ENCODE measurements at places on chromosomes 16 and 17.

DNA sequence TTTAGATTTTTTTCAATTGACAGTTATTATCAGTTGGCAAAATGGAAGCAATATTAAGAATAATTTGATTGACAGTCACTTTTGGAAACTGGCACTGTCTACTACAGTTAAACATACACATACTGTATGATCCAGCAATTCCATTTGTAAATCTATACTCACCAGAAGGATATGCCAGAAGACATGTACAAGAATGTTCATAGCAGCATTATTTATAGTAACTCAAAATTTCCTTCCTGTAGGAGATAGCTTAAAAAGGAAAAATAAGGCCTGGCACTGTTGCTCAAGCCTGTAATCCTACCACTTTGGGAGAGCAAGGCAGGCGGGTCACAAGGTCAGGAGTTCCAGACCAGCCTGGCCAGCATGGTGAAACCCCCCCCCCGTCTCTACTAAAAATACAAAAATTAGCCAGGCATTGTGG, 89.3 kb downstream of the VMP1 start:
- no peak for DNase-seq

DNA sequence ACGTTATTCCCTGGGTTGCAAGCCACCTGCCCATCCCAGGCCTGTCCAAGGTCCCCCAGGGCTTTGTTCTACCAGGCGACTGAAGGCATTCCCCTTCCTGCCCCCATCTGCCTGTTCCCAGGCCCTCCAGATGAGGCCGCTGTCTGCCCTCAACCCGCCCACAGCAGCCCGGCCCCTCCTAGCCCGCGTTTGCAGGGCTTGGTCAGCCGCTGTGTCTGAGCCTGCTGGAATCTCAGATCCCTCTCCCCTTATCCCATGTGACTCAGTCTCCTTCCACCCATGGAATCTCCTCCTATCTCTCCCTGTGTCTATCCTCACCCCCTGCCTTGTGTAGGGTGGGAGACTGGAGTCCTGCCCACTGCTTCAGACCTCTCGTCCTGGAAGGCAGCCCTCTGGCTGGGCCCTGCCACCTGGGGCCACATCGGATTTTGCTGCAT, 186.0 kb upstream of the TNRC6C start:
- DNase-seq: no peak

- DNase-seq: no peak
Observed at GRCh38 chr16:57752581-57753447, 17.2 kb downstream of the KATNB1 start.

DNA sequence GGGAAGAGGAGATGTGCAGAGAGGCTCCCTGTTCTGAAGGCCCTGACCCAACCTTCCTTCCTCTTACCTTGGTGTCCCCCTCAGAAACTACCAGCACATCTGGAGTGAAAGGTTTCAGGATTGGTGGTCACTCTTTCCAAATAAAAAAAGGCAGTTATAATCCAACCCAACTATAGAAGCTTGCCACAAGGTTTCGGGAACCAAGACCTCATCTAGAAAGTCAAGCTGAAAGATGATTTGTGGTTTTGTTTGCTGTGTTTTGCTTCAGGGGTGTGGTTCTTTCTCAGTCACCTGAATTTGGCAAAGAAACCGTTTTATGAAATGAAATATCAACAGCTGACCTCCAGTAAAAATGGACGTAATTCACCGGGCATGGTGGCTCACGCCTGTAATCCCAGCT, 19.3 kb downstream of the SHMT1 start:
- no peak for DNase-seq

DNA sequence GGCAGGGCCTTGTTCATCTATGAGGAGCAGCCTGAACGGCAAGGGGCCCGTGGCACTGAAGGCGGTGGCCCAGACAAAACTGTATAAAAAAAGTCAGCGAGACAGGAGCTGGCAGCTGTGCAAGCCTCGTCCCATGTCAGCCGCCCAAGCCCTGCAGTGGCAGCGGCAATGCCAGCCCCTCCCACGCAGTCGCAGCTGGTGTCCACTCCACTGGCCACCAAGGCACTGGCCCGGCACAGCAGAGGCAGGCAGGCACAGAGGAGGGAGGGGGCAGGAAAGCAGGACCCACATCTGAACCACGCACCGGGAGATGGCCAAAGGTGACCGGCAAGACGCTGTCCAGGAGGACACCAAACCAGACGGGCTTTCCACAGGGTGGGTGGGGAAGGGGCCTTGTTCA, 15.9 kb upstream of the C16orf95 start:
- DNase-seq: peak; percentile 63

DNA sequence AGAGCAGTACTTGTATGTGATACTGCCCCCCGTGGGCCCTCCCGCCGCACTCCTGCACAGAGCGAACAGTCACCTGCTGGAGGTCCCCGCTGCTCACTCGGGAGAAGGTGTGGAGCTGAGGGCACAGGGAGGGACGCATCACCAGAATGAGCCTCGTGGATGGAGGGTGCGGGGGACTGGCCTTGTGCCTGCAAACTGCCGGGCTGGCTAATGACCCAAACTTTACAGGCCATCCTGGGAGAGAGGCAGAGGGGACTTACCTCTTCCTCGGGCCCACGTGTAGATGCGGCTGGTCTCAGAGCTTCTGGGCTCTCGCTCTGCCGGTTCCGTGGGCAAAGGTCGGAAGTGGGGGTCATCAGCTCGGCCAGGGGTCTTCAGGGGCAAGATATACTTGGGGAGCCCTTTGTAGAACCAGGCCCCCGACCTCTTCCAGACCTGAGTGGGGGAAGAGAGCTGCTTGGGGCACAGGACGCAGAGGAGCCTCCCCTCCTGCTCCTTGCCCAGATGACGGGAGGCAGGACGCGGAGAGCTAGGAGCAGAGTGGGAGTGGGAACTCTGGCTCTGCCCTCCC, 65.5 kb upstream of the DOC2B start:
- no peak for DNase-seq

- DNase-seq: no peak
Observed at GRCh38 chr16:89581045-89581695, 5.6 kb downstream of the CPNE7 start.

DNA sequence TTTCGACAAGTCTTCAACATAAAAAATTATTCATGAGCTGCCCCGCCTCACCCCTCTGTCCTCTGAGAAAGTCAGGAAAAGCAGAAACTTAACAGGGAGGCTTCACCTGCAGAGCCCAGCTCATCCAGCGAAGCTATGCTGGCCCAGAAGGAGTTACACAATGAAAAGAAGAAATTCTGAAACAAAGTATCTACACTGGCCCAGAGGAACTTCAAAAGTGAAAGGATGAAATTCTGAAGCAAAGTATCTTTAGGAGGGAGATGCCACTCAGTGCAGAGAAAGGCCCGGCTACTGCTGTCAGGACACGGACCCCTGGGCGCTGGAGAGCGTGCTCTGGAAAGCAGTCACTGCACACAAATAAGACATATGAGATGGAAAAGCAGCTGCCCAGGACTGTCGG, 1.6 kb downstream of the GALNS start:
- DNase-seq: peak; percentile 65

DNA sequence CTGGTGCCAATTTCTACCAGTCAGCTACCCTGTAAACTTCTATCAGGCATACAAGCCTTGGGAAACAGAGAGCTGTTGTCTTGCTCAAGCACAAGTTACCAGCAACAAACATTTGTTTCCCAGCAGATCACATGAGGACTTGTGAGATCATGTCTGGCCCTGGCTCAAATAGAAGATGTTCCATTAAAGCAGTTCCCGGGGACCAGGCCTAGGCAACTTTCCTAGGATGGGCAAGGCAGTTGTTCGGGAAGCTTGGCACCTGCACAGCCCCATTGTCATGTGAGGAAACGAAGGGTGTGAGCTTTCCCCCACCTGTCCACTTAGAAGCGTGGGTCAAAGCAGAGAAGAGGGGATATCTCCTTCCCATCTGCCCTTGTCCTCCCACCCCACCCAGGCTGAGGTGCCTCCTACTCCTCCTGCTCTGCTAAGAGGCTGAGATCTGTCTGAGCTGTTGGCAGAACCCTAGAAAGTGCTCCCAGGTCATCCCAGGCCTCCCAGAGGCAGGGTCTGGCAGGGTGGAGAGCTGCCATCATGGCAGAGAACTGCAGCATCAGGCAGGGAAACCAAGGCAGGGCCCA, 11.2 kb upstream of the SLC47A2 start:
- peak; percentile 85 for DNase-seq

DNA sequence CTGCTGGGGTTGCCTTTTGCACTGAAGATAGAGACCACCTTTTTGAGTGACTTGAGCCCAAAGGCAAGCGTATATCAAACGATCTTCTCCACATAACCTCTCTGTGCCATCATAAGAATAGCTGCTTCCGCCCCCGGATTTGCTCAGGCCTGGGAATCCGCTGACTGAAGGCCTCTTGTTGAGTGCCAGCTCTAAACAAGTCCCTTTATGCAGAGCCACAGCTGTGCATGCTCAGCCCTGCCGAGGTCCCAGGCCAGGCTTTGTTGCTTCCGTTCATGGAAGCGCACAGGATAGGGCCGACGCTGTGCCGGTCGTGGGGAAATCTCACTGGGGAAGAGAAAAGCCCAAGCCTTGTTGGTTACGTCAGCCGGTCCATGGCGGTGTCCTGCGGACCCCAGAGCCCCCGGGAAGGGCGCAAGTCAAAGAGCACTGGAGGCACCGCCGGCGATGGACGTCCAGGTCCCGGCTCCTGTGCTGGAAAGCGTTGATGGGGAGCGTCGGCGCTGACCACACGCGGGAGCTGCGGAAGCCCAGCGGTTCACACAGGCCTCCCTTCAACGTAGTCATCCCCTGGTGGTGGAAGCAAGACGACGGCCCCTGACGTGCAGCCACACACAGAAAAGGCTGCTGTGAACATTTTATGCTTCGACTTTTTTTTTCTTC, 23.5 kb upstream of the RPL13 start:
- no peak for DNase-seq

DNA sequence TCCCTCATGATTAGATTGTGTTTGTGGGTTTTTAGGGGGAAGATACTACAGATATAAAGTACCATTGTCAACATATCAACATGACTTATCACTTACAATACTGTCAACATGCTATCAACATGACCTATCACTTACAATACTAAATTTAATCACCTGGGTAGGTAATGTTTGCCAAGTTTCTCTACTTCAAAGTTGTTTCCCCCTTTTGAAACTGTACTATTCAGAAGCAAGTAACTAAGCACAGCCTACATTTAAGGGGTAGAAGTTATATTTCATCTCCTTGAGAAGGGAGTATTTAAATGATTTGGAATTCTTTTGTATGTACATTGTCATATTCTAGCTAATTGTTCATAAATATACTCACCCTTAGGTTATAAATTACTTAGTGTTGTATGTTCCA, 68.7 kb downstream of the TRIM37 start:
- DNase-seq: no peak

- DNase-seq: no peak
Observed at GRCh38 chr16:88086571-88087516, 135.6 kb downstream of the BANP start.

DNA sequence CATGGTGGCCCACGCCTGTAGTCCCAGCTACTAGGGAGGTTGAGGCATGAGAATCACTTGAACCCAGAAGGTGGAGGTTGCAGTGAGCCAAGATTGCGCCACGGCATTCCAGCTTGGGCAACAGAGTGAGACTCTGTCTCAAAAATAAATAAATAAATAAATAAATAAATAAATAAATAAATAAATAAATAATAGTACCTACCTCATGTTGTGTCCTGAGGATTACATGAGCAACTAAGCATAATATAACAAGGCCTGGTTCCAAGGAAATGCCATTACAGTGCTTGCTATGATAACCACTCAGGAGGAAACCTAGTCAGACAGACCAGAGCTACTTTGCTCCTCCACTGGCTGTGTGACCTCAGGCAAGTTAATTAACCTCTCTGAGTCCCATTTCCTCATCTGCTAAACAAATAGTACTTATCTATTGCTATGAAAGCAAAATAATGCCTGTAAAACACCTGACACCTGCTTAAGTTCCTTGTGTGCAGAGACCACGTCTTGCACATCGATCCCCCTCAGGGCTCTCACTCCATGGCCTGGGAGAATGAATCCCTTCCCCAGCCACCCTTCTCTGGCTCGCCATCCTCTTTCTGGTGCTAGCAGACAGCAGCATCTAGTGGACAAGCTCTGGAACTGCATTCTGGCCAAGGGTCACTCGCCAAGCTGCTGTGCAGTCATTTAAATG, 7.5 kb downstream of the EPOP start:
- peak; percentile 79 for DNase-seq

GRCh38 chr16:72099377-72099818, 5.8 kb downstream of the DHX38 start:
- peak; percentile 75 for DNase-seq

DNA sequence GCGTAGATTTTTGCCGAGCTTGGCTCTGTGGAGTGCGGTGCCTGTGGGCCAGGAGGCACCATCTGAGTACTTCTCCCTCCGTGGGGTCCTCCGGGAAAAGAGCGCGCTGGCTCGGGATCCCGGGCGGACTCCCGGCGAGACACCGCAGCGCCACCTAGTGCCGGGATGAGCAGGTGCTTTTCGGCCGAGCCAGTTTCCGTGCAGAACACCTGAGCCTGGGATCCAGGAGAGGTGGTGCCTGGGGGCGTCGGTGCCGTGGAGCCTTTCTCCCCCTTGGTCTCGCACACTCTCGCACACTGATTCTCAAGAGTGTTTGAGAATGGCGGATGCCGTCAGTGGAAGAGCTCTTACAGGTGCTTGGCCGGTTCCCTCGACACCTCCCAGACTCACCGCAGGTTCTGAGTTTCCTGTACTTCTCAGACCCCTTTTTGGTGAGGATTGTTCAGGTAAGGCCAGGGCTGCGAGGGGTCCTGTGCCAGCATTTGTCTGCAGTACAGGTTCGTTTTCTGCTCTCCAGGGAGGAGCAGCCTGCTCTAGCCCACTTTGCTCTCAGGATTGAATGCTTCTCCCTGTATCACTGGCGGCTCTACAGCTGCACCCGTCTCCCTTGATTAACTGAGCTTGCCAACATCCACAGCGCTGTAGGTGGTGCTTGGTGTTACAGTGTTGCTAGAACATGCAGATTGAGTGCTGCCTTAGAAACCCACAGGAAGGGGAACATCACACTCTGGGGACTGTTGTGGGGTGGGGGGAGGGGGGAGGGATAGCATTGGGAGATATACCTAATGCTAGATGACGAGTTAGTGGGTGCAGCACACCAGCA, 23.3 kb downstream of the TBCD start:
- DNase-seq: peak; percentile 84

GRCh38 chr16:5042574-5043171, 8.9 kb upstream of the NAGPA start:
- no peak for DNase-seq

DNA sequence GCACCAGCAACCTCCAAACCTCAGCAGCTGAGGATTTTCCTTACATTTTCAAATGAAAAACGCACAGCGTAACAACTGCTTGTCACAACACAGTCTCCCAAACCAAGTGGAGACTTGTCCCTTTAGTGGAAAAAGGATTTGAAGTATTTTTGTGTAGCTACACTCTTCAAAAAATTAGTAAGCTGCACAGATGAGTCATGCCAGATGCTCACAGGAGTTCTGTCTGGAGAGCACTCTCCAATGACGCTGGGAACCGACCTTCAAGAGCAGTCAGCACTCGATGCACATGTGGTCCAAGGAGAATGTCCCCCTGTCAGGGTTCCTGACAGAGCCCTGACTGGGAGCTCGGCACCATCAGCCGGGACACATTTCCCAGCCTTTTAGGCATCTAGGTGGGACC, 39.8 kb downstream of the MAP1LC3B start:
- DNase-seq: no peak

- no peak for DNase-seq
Observed at GRCh38 chr17:9855036-9855435, 29.3 kb downstream of the GLP2R start.

GRCh38 chr17:71872843-71873485, 247.9 kb upstream of the SOX9 start:
- DNase-seq: no peak

Data from testis (tissue), 5 donors.